ENCODE measurements at places on chromosomes 13 and 19.

DNA sequence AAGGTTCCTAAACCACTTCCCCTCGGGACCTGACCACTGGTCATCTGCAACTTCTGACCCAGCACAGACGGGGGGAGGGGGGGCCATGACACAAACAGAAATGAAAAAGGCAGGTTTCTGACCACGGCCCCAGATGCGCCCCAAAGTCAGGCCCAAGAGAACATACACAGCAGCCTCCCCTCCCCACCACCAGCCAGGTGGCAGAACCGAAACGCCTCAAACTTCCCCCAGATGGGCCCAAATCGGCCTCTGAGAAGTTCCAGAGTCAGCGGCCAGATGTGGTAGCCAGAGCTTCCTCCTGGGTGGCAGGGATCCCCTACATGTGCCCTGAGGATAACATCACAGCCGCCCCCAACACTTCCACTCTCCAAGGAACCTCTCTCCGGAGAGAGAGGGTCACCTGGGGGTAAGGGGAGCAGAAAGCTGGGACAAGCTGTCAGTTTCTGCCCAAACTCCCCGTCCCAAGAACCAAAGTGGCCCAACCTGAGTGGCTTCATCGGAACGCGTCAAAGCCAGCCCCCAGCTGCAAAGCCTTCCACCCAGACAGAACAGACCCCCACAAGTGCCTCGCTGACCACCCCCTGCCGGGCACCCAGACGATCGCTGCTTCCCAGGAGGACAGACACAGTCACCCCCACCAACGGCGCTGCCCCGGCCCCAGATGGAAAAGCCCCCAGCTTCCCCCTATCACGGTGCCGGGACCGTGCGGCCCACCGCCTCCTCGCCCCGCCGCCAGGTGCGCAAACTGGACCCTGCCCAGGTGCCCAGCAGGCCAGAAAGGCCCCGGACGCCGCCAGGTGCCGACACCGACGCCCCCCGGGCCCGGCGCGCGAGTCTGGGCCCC is 800 bp downstream of the ELL start:
- no peak for DNase-seq

GRCh38 chr13:68185444-68186141 is 955.5 kb upstream of the PCDH9 start:
- no peak for DNase-seq

DNA sequence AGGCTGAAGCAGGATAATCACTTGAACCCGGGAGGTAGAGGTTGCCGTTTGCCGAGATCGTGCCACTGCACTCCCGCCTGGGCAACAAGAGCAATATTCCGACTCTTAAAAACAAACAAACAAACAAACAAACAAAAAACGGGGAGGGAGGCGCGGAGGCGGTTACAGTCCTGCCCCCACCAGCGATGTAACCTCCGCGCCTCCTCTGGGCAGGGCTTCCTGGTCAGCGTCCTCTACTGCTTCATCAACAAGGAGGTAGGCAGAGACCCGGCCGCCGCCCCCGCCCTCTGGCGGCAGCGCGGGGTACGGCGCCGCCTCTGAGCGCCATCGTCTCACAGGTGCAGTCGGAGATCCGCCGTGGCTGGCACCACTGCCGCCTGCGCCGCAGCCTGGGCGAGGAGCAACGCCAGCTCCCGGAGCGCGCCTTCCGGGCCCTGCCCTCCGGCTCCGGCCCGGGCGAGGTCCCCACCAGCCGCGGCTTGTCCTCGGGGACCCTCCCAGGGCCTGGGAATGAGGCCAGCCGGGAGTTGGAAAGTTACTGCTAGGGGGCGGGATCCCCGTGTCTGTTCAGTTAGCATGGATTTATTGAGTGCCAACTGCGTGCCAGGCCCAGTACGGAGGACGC is 10.2 kb downstream of the SNRPD2 start:
- peak; percentile 73 for DNase-seq

DNA sequence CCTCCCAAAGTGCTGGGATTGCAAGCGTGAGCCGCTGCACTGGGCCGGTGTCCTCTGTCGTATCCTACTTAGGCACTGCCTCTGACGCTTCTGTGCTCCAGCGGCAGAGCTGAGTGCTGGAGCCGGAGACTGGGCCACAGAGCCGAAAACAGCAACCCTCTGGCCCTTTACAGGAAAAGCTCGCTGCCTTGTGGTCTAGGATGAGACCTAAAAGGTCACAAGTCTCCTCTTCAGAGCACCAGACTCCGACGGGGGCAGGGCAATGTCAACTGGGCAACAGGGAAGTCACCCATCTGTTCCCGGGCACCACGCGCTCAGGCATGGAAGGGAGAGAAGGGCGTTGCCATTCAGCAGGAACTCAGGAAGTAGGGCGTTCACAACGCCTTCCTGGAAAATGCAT is 91.7 kb downstream of the GADD45B start:
- peak; percentile 67 for DNase-seq

DNA sequence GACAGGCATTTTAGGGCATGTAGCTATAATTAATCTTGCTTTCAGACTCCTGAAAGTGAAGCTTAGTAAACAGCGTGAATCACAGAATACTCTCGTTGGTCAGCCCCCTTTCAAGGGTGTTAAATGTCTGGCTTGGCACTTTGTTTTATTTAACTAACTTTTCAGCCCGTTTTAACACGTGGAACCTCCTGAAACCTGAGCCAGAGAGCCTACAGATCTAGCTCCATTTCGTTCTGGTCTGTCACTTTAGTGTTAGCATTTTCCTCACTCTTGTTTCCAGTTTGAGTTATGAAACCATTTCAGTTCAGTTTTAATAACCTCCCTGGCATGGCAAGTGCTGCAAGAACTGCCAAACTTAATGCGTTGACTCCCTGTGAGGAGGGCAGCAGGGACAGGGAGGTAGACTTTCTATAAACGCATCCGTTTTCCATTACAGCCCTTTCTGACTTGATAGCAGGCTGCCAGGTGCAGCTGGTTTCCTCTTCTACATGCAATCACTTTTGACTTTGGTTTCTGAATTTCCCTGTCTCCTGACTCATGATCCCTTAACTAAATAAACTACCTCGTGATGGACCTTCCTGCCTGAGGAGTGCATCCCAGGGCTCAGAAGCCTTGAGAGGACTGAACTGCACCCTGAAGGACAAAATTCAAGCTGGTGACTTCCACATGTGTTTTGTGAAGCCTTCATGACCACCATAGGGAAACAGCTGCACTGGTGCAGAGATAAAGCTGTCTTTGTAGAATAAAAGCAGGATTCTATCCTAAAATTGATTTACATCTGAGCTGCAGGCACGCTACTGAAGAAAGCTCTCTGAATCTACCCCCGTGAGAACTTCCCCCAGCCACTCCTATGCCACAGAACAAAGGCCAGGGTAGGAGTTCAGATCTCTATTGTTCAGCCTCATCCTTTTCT is 192.6 kb downstream of the DLEU7 start:
- DNase-seq, result no peak

- DNase-seq, result no peak
Observed at GRCh38 chr19:525029-525428, 6.5 kb upstream of the CDC34 start.

DNA sequence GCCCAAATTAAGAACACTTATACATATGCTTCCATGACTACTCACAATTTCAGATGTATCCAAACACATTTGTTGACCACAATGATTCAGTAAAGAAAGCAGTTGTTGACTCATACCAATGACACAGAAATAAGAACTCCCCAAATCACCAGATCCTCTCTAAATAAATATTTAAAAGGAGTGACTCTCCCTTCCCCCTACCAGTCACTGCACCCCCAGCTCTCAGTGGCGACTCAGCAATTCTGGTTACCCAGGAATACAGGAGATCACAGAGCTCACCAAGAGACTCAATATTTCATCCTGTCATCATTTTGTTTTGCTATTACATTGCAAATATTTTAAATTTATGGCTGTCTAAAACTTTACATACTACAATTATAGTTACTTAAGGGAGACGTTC is 131.5 kb downstream of the RGCC start:
- no peak for DNase-seq

DNA sequence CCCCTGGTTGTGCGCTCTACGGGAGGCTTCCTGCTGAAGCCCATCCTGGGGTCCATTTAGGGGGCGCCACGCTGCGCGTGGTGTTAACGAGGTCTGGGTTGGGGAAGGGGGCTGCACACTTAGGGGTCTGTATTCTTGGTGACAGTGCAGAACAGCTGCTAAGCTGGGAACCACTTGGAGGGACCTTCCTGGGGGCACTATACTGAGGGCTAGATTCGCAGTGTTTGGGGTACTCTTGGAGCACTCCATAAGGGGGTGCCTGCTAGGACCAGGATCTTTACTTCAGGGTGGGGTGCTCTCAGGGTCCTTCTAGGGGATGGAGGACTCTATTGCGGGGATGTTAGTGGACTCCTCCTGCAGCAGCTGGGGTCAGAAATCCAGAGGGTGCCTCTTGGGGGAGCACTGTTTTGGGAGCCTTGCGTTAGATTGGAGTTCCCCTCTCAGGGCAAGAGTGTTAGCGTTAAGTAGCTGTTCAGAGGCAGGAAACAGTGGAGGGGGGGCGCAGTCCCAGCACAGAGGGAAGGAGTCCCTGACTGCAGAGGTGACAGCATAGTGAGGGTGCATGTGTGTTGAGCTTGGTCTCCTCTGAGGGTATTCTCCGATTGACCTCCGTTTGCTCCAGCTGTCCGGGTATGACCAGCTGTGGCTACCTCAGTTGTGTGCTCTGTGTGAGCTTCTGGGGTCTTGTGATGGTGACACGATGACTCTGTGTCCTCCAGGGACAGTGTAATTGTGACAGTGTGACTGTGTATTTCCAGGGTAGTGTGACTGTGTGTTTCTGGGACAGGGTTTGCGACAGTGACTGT is 1.1 kb downstream of the PDE4A start:
- no peak for DNase-seq

GRCh38 chr13:99501848-99502301 is 603 bp downstream of the TM9SF2 start:
- DNase-seq, result no peak
